ENCODE measurements at places on chromosomes 11 and 22. TPM values are rescaled to one million over a fixed set of nuclear protein-coding genes. Genes with fewer than 3 reads are reported as not detected.

Gene CALCA
- not detected for total RNA-seq

Gene CHRM1
- total RNA-seq = not detected

Gene RAB3IL1
- 9.7 TPM for total RNA-seq

Gene SUSD2
- total RNA-seq = 1.00 TPM

Gene LRRC55
- total RNA-seq = not detected

Gene PATE4
- not detected for total RNA-seq

Gene CHRNA10
- 1.2 TPM for total RNA-seq

Gene VWCE
- 4.1 TPM for total RNA-seq

Gene SLC25A1
- total RNA-seq = 111 TPM

Gene OR4C6
- not detected for total RNA-seq

Gene LAYN
- 12.9 TPM for total RNA-seq

Gene BAIAP2L2
- 0.21 TPM for total RNA-seq

Gene IL18
- total RNA-seq = 0.85 TPM

Gene LMO2
- total RNA-seq = not detected

Gene GPR83
- not detected for total RNA-seq

Gene SYT7
- total RNA-seq = 0.92 TPM

Gene DDI1
- not detected for total RNA-seq

Gene OR8A1
- total RNA-seq = 0.07 TPM

Gene DCDC1
- total RNA-seq = not detected

Gene MYO7A
- not detected for total RNA-seq

Gene NXPE1
- not detected for total RNA-seq

Gene OR51G2
- total RNA-seq = not detected

Gene OR52E4
- not detected for total RNA-seq

Gene CRYAB
- total RNA-seq = 770 TPM

Gene CLMP
- total RNA-seq = 4.8 TPM

Gene NXPE2
- not detected for total RNA-seq

Gene SLC22A25
- not detected for total RNA-seq

Gene DCHS1
- 33.4 TPM for total RNA-seq

Gene FGF19
- not detected for total RNA-seq

Gene CYTH4
- total RNA-seq = not detected

Gene PTH
- total RNA-seq = not detected

Gene APOL1
- 38.4 TPM for total RNA-seq

Gene PRR33
- not detected for total RNA-seq

Gene SLC22A8
- not detected for total RNA-seq

Gene MIOX
- total RNA-seq = not detected

Gene SMTNL1
- not detected for total RNA-seq

Gene B4GALNT4
- 37.0 TPM for total RNA-seq

Gene GGT1
- total RNA-seq = 1.5 TPM

Gene C11orf86
- total RNA-seq = not detected

Gene TSPAN18
- total RNA-seq = 4.9 TPM

Gene GNAZ
- 4.9 TPM for total RNA-seq

Gene IGF2
- total RNA-seq = 110 TPM

Gene APOL6
- 2.1 TPM for total RNA-seq

All from chondrocyte (in vitro differentiated cells).